ENCODE measurements at places on chromosomes 1 and 21.

DNA sequence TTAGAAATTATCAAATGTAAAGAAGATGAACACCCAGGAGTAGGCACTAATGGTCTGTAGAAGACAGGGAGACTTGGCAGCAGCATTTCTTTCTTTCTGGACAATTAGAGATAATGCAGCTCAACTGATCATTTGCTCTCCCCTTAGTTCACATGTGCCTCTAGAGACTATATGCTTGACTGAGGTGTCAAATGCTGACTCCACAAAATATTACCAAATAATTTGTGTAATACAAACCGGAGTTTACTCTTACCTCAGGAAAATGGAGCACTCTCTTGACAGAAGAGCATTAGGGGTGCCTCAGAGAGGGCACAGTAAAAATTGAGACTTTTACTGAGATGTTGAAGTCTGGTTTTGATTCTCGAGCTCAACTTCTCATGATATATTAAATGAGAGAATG is 131.8 kb downstream of the ATP6V1G3 start:
- no peak for DNase-seq

DNA sequence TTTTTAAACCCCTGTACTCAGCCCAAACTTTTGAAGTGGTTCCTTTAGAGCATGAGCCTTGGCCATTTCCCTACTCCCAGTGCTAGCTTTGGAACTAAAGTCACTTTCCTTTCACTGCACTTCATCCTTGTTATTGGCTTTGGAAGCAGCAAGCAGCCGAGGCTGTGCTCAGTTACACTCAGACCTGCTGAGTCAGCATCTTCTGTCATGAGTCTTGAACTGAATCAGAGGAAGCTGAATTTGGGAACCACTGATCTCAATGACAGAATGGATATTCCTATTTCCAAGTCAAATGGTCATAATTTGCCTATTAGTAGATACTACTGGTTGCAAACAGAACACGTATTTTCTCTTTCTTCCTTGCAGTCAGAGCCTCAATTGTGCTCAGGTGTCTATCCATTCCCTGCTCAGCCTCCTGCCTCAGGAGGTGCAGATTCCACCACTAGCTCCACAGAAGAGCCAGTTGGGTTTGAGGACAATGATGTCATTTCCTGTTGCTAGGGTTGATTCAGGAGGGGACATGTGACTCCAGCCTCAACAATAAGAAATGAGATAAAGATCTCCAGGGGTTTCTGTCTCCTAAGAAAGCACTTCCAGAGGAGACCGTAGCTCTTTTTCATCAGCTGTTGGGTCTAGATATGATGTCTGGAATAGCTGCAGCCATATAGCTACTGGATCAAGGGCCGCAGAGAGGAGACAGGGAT is 44.9 kb upstream of the NTPCR start:
- no peak for DNase-seq

- DNase-seq: no peak
Measured at GRCh38 chr1:163361123-163361934, 39.6 kb downstream of the NUF2 start.

DNA sequence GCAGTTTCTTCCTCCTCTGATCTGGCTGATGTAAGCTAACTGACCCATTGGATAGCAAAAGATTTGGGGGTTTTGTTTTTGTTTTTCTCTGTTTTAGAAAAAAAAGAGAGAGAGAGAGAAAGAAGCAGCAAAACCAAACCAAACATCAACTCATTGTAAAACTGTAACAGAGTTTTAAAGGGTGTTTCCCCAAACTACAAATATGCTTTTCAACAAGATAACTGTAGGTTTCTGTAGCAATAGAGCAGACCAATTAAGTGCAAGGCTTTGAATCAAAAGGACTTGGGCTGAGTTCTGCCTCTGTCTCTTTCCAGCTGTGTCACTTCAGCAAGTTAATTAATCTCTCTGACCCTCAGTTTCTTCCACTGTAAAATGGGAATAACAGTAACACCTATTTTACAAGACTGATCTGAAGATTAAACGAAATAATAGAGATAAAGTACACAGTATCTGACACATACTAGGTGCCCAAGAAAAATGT is 44.5 kb downstream of the RRAGC start:
- no peak for DNase-seq

GRCh38 chr1:85609976-85610375 is 29.4 kb downstream of the CCN1 start:
- DNase-seq: no peak

- DNase-seq: no peak
Measured at GRCh38 chr1:184553845-184554244, 167.0 kb downstream of the C1orf21 start.

DNA sequence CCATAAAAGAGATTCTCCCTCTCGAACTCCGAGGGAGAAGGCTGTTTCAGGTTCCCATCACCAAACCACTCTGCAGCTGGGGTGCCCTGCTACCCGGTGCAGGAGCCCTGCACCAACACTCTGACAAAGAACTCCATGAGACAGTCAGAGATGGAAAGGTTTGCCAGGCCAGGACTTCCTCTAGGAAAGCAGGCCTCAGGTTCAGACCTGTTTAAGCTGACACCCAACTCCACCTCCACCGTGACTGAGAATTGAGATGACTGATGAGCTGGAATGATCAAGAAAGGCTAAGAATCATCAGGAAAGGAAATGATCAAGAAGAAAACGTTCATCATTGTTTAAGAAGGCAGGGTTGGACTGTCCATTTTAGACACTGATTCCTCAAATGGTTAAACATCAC is 46.2 kb upstream of the KCNE1 start:
- DNase-seq: no peak

GRCh38 chr1:43329995-43330751 is 7.4 kb upstream of the MPL start:
- DNase-seq: peak; percentile 84

GRCh38 chr1:50332941-50333594 is 90.2 kb downstream of the DMRTA2 start:
- DNase-seq: peak; percentile 90

DNA sequence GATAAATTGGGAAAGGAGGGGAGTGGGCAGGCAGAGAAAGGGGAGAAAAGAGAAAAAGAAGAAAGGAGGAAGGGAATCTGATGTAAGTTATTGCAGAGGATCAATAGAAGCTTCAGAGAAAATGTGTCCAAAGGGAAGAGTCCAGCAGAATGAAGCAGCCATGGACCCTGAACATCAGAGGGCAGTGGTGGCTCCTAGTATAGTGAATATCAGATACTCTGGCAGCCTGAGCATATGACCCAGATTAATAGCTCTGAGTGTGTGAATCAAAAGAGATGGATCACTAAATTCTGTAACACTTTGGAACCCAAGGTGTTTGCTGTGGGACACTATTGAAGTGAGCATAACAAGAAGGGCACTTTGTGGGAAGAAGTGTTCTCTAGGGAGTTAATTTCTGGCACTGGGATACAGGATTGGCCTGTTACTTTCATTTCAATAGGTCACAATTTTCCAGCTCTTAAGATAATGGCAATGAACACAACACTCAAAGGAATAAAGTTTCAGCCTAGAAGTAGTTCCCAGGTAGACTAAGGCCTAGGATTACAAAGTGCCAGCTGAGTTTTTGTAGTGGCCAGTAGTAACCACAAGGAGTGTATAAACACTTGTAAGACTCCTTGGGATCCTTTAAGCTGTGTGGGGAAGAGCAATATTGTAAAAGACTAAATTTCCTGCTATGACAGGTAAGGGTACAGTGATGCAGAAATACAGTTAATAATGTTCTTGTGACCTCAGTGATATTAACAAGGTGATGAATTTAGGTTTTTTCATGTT is 164.5 kb upstream of the BEND5 start:
- DNase-seq: no peak

- peak; percentile 10 for DNase-seq
Measured at GRCh38 chr1:203475012-203475981, at the start of gene PRELP. Gene PRELP (plus strand): TSS chr1:203475806. CDS start chr1:203483185, 7,379 bp downstream.

GRCh38 chr1:58732087-58732775 is 32.4 kb upstream of the MYSM1 start:
- no peak for DNase-seq

DNA sequence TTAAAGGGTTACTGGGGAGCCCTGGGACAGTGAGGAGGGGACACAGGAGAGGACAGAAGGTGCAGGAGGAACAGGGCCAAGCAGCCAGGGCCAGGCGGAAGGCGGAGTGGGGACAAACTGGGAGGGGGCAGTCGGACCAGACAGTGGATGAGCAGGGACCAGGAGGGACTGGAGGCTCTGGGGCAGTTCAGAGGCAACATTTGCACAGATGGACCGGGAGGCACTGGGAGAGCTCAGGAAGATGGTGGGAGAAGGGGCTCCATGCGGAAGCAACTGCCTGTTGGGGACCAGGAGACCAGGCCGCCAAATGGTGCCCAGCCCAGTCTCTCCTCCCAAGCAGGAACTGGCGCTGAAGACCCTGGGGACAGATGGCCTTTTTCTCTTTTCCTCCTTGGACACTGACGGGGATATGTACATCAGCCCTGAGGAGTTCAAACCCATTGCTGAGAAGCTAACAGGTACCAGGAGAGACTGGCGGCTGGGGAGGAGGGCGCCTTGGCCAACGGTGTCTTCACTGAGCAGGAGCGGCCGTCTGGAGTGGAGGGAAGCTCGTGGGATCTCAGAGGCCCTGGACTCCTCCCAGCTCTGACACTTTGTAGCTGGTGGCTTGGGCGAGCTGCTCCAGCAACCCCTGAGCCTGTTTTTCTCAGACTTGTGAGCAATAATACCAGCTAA is 847 bp downstream of the SELENON start:
- DNase-seq: no peak

GRCh38 chr1:231274119-231274825 is 33.3 kb downstream of the GNPAT start:
- DNase-seq: no peak

GRCh38 chr1:18444563-18444962 is 36.2 kb upstream of the KLHDC7A start:
- DNase-seq: no peak

DNA sequence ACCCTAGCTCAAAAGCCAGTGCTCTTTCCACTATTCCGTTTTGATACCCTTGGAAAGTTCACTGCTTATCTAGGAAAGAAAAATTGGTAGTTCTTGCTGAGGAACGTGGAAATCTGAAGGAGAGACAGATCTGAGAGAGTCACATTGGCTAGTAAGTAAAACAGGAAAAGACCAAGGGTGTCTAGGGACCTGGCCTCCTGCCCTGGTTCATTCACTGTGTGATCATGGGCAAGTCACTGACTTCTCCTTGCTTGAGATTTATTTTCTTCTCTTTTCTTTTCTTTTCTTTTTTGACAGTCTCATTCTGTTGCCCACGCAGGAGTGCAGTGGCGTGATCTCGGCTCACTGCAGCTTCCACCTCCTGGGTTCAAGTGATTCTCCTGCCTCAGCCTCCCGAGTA is 90.8 kb downstream of the NFIA start:
- DNase-seq: no peak

- no peak for DNase-seq
Measured at GRCh38 chr21:33816174-33816573, 99.4 kb downstream of the ATP5PO start.

- peak; percentile 53 for DNase-seq
Measured at GRCh38 chr1:167935216-167936067, 1.0 kb upstream of the DCAF6 start.

- no peak for DNase-seq
Measured at GRCh38 chr1:80441664-80442063, 1359.1 kb upstream of the ADGRL2 start.

DNA sequence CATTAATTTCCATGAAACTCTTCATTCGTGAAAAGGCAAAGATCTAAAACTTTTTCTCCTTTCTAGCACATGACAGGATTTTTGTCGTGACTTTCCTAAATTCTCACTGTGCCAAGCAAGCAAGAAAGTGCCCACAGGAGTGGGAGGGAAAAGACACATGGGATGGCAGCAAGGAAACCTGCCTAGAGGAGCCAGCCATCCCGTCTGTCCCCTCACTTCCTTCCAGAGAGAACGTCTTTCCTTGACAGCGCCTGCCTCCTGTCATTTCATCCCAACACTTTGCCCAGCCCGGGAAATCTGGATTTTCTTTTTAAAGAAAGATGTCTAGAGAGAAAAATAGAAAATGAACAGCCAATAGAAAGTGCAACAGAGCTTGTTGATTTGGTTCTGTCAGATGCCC is 200.6 kb upstream of the PTBP2 start:
- DNase-seq: no peak

GRCh38 chr1:7640920-7641585 is 130.0 kb upstream of the VAMP3 start:
- DNase-seq: no peak

DNA sequence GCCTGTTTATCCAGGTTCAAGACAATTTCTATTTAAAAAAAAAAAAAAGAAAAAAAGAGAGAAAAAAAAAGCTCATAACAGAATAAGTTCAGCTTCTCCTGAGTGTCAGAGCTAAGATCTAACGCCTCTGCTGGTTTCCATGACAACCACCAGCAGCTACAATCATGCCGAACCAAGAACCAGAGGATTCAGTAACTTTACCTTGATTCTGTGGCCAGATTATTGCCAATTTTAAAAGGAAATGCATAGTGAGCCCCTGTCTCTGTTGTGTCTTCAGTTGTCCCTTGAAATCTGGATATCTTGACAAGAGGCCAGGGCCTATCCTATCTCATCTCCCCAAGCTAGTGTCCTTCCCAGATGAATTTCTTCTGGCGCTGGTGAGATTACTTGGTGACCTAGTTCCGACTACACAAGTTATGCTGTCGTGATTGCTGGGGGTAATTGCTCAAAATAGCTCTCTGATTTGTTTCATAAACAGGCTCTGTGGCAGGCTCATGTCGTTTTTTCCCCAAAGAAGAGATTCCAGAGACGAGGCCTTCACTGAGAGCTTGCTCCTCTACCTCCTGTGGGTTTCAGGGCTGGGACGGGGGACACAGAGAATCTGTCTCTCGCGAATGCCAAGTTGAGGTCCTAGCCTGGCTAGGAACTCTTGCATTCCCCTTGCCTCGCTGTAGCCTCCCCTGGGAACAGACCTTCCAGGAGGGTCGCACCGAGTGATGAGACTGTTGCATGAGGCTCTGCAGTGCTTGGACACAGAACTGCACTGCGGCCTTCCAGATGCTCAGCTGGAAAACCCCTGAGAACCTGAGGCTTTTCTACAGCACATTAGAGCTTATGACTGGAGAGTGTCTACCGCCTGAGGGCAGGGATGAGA is 32.4 kb upstream of the SCCPDH start:
- DNase-seq: no peak

GRCh38 chr1:50415235-50416149 is 7.8 kb downstream of the DMRTA2 start:
- no peak for DNase-seq

DNA sequence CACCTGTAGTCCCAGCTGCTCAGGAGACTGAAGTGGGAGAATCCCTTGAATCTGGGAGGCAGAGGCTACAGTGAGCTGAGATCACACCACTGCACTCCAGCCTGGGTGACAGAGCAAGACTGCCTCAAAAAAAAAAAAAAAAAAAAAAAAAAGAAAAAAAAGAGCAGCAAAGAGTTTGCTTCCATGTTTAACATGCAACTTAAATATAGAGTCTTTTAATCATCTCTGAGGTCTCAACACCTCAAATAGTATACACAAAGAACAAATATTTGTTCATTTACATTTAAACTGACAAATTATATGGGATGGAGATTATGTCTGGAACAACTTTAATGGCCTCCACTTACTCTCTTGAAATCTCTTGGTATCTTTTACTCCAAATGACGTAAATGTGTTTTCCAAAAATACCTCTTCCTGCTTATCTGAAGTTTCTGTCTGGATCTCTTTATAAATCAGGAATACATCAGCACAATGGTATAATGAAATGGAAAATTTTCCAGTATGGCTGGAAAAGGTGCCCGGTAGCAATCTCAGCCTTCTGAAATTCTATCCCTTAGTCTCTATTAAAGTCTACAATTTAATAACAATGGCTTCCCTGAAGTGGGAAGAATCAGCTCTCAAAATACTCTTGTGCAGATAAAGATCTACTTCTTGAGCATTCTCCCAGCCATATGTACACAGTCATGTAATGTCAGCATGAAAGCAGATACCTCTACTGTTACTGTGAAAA is 258.5 kb downstream of the OMA1 start:
- DNase-seq: no peak

Measured in spleen (tissue), 13 donors.